DMS153 (cell line): ENCODE measurements at places on chromosomes 2 and 18.

GRCh38 chr2:15892151-15892880 is 48.0 kb upstream of the MYCN start:
- DNase-seq: no peak

DNA sequence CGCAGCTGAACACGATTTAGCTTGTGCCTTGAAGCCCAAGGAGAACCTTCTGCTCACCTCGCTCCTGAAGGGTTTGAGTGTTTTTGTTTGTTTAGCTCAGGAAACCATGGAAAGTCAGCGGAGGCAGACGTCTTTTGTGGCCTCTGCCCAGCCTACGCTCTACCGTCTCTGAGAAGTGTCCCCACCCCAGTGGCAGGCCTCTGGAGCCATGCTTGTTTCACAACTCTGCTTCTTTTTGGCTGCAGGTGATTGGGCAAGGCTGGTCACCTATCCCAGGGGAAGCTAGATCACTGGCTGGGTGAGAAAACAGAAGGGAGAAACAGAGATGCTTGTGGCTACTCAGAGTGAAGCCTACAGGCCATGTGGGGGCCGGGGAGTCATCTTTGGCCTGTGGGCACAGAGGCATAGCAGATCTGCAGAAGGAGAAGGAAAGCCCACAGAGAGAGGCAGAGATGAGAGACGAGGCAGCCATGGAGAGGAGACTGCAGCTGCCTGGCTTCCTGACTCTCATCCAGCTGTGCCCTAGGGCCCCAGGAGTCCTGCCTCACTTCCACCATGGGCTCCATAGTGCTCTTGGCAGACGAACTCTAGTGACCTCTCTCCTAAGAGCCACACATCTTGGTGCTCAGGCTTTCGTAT is 50.1 kb downstream of the CIB4 start:
- no peak for DNase-seq

GRCh38 chr2:171008550-171009205 is 79.6 kb downstream of the GORASP2 start:
- DNase-seq: no peak

DNA sequence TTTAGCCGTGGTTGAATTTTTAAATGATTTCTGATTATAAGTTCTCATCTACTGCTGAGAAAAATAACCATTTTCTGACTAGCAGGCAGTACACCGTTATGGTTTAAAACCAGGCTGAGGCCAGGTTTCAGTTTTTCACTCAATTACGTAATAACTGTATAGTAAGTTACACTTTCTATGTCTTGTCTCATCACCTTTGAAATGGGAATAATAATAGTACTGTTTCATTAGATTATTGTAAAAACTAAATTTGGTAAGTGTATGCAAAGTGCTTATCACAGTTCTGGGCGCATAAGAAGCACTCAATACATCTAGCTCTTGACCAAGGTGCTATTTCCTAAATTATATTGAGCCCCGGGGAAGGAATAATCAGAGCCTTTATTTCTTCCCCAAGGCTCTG is 76.8 kb downstream of the LIMS1 start:
- DNase-seq: no peak

GRCh38 chr2:152730591-152731333 is 12.3 kb downstream of the ARL6IP6 start:
- no peak for DNase-seq

- no peak for DNase-seq
Measured at GRCh38 chr2:61832183-61832841, 21.5 kb downstream of the FAM161A start.

GRCh38 chr2:53417385-53417784 is 350.2 kb upstream of the CHAC2 start:
- DNase-seq: no peak

DNA sequence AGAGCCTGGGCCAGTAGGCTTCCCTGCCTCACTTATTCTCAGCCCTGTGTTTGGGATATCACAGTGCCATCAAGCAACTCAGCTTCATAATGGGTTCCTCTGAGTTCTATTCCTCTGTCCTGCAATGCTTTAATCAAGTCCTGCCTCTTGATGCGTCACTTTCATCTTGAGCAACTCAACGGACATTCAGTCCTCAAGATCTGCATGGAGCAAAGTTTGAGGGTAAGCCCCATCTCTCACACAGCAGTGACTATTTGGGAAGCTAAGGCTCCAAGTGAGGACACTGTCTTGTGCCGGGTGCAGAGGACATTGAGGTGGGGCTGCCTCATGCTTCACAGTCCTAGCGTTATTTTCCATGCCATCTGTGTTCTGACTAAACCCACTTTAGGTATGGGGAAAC is 50.9 kb upstream of the PLB1 start:
- no peak for DNase-seq

GRCh38 chr18:6835345-6835744 is 105.8 kb downstream of the ARHGAP28 start:
- DNase-seq: no peak

DNA sequence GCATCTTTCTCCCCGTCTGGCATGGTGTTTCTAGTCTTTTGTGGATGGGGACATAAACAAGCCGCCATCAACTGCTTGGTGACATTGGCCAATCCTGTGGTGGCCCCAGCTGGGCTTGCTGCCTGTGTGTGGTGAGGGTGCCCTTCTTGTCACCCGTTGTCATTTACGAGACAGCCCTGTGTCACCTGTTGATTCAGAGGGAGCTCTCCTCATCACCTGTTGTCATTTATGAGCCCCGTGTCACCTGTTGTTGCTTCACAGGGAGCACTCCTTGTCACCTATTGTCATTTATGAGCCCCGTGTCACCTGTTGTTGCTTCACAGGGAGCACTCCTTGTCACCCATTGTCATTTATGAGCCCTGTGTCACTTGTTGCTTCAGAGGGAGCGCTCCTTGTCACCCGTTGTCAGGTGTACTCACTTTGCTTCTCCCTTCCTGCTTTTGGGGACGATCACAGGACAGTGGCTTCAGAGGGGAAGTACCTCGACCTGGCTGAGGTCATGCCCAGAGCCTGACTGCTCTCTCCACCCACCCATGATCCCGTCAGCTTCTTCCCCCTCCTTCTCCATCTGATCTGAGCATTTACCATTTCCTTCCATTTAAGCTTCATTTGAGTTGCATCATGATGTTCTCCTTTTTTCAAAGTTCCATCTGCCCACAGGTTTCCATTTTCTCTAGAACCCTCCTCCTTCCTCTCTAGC is 29.1 kb downstream of the HPCAL1 start:
- peak; percentile 70 for DNase-seq

DNA sequence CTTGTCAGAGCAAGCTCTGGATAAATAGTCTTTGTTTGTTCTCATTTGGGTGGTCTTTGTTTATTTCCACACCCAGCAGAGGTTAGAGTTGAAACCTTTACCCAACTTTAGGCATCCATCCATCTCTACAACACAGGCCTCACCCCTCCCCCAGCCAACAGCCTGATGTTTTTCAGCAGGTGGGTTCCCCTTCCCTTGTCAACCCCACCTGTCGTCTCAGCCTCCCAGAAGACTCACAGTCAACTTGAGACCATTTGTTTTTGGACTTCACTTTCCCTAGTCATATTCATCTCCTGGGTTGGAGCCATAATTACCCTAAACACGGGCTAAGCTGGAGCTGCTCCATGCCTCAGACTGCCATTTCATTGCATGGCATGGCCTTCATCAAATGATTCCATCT is 31.7 kb upstream of the IL36G start:
- DNase-seq: no peak

GRCh38 chr2:174328114-174328960 is 6.4 kb upstream of the SP9 start:
- DNase-seq: no peak

- peak; percentile 62 for DNase-seq
Measured at GRCh38 chr2:13654416-13654815, 937.7 kb downstream of the TRIB2 start.

DNA sequence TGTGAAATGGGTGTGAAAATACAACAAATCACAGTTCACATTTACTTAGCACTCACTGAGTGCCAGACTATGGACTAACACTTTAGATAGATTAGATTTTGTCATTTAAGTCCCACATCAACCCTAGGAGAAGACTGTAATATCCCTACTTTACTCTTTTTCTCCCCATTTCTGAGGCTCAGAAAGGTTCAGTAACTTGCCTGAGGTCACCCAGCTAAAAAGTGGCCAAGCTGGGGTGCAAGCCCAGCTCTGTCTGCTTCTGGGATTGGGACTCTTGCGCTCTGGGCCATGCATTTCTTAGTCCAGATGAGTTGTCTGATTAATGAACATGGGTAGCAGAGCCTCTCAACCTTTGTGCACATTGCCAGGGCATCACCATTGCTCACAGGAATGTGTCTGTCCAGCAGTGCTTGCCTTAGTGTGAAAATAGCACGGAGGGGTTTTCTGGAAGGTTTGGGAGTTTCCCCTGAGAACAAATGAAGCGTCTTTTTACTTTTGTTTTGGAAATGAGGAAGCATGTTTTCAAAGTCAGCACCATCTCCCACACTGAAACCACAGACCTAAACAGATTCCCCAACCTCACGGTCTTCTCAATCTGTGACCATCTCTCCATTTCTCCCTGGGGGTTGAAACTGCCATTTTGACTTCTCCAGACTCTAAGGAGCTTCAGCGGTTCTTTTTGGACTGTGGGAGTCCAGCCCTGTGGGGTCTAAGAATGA is 31.9 kb downstream of the NRP2 start:
- DNase-seq: no peak

DNA sequence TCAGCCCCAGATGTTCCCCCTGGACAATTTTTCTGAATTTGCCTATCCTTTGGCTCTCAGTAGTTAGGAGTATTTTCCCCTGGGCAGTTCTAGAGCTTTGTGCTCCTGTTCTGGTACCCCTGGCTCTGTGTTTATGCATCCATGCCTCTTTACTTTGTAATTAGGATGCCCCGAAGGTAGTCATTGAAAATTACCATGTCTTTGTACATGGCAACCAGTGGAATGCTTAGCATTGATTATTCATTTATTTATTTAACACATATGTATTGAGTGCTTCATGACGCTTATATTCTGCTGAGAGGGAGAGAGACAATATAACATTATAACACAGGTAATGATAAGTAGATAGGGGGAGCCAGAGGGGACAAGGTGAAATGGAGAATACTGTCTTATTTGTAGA is 346.5 kb downstream of the PARD3B start:
- DNase-seq: no peak

- no peak for DNase-seq
Measured at GRCh38 chr2:196245378-196246140, 74.2 kb upstream of the STK17B start.

- DNase-seq: no peak
Measured at GRCh38 chr2:105870858-105871257, 126.1 kb downstream of the NCK2 start.

DNA sequence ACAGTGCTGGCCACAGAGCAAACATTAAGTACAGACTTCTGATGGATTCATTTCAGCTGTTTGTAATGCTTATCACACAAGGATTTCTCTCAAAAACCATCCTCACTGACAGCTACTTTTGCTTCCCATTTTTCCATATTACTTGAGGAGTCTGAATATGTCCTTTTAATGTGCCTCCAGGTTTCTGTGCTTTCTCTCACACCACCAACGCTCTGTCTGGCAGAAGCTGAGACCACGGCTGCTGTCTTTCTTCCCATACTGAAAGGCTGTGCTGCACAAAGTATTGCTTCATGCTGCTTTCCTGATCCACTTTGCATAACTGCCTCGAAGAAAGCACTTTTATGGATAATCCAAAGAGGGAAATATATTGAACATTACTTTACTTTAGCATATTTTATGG is 312.1 kb upstream of the ZEB2 start:
- DNase-seq: no peak

DNA sequence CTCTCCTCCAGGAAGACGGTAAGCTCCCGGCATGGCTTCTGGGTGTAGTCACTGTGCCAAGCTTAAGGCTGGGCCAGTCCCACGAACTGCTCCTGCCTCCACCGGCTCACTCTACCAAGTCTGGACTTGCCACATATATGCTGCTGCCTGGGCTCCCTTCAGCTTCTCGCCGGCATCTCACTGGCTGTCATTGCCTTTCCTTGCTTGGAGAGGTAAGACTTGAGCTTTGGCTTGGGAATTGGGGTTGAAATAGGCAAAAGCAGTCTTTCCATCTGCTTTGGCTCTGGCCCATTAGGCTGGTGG is 481.0 kb downstream of the TGIF1 start:
- DNase-seq: no peak

- DNase-seq: no peak
Measured at GRCh38 chr2:15714609-15715008, 122.9 kb downstream of the DDX1 start.

GRCh38 chr2:98892871-98893270 is 43.2 kb downstream of the CRACDL start:
- DNase-seq: no peak

DNA sequence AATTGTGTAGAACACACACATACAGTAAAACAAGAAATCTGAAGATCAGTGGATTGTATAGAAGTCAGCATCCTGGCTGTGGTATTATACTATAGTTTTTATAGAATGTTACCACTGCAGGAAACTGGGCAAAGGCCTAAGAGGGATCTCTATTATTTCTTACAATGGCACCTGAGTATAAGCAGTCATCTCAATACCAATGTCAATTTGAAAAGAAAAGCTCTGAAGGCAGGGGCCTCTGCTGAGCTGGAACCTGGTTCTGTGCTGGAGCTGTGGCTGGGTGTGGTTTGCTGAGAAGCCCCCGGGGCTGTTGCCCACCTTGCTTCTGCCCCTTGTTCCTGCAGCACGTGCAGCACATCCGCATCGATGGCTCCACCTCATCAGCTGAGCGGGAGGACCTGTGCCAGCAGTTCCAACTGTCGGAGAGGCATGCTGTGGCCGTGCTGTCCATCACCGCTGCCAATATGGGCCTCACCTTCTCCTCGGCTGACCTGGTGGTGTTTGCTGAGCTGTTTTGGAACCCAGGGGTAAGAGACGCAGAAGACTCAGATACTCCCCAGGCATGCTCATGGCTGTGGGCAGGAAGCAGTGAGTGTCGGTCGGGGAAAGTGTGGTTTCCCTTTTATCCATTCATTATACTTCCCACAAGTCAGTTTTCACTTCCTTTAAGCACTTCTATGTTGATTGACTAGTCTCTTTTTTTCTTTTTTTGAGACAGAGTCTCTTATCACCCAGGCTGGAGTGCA is 23.5 kb upstream of the RPL37A start:
- DNase-seq: no peak

- DNase-seq: no peak
Measured at GRCh38 chr2:23505218-23505983, 120.4 kb downstream of the KLHL29 start.

GRCh38 chr2:70084973-70085710 is 2.1 kb upstream of the PCBP1 start:
- peak; percentile 73 for DNase-seq

GRCh38 chr2:149021271-149021719 is 17.2 kb upstream of the LYPD6B start:
- no peak for DNase-seq

DNA sequence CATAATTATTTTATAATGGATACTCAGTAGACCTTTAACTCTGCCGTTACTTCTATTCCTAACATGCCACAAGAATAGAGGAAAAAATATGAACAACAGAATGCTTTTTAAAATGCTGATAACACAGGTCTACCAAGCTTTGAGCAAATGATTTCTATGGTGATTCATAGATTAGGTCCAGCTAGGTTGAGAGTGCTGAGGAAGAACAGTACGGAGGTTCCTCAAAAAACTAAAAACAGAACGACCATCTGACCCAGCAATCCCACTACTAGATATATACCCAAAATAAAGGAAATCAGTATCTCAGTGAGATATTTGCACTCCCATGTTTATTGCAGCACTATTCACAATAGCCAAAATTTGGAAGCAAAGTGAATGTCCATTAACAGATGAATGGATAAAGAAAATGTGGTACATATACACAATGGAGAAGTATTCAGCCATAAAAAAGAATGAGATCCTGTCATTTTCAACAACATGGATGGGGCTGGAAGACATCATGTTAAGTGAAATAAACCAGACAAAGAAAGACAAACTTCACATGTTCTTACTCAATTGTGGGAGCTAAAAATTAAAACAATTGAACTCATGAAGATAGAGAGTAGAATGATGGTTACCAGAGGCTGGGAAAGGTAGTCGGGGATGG is 111.6 kb upstream of the SERTAD2 start:
- DNase-seq: no peak
